Breast epithelium (tissue), 4 donors: ENCODE measurements at places on chromosomes 6 and 20.

DNA sequence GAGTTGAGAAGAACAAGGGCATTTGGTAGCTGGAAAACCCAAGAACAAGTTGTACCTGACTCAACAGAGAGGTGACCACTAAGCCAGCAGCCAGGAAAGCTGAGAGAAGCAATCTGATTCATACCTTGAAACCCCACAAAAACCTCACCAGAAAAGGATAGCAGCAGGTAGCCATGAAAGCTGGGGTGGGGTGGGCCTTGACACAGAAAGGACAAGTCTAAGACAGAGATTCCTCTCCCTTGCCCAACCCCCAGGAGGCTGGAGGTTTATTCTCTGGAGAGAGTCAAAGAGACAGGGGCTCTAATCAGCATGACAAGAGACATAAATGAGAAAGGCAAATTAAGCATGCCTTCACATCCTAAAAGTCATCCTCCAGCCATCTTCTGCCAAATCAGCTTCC, 151.7 kb upstream of the DST start:
- no peak for DNase-seq

GRCh38 chr20:25281541-25281991, 33.7 kb downstream of the PYGB start:
- DNase-seq: peak; percentile 76

- DNase-seq: no peak
Measured at GRCh38 chr20:5445611-5446010, 128.9 kb upstream of the PROKR2 start.

DNA sequence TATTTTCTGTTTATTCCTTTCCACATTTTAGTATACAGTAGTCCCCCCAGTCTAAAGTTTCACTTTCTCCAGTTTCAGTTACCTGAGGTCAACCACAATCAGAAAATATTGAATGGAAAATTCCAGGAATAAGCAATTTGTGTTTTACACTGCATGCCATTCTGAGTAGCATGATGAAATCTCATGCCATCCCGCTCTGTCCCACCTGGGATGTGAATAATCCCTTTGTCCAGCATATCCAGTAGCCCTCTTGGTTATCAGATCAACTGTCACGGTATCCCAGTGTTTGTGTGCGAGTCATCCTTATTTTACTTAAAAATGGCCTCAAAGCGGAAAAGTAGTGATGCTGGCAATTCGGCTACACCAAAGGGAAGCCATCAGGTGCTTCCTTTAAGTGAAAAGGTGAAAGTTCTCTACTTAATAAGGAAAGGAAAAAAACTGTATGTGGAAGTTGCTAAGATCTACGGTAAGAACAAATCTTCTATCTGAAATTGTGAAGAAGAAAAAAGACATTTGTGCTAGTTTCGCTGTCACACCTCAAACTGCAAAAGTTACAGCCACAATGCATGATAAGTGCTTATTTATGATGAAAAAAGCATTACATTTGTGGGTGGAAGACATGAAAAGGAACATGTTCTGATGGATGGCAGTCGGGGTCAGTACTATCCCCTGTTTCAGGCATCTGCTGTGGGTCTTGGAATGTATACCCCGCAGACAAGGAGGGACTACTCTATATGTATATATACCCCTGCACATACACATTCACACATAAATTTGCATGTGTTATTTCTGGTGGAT, 11.3 kb downstream of the NOX3 start:
- DNase-seq: no peak

- DNase-seq: no peak
Measured at GRCh38 chr20:61882716-61883615, 182.7 kb downstream of the TAF4 start.

- no peak for DNase-seq
Measured at GRCh38 chr6:17672064-17672718, 34.5 kb downstream of the NUP153 start.

DNA sequence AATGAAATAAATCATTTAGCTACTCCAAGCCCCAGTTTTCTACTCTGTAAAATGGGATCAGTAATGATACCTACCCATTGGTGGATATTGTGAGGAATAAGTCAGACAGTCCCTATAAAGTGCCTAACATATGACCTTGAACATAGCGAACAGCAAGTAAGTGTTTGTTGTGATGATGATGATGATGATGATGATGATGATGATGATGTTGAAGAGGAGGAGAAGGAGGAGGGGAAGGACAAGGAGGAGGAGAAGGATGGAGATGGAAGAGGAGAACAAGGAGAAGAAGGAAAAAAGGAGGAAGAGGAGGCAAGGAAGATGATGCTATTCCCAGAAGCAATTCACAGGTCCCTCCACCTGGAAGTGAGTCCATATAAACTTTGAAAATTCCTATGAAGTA, 264.3 kb downstream of the MAFB start:
- no peak for DNase-seq
